ENCODE measurements at places on chromosomes 2 and 18.

GRCh38 chr2:152165780-152166179 lies 9.8 kb downstream of the STAM2 start:
- no peak for DNase-seq

DNA sequence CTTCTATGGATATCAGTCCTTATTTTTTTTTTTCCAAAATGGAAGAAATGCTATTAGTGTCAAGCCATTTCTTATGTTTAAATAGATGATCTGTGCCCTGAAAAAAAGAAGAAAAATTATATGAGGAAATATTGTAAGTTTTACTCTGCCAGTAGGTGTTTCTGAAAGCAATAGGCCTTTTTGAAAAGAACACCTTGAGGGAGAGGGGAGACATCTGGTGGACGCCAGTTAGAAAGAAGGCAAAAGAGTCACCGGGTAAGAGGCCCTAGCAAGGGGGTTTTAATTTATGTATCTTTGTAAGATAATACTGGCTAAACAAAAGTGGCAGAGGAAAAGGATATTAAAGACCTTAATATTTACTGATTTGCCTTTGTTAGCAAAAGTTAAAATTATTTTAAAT lies 56.1 kb downstream of the DYNAP start:
- peak; percentile 11 for DNase-seq

- no peak for DNase-seq
Observed at GRCh38 chr2:47562548-47562947, 159.6 kb downstream of the MSH2 start.

- DNase-seq: no peak
Observed at GRCh38 chr2:224405841-224406370, 4.0 kb upstream of the FAM124B start.

- no peak for DNase-seq
Observed at GRCh38 chr18:68800075-68800474, 2.2 kb downstream of the CCDC102B start.

DNA sequence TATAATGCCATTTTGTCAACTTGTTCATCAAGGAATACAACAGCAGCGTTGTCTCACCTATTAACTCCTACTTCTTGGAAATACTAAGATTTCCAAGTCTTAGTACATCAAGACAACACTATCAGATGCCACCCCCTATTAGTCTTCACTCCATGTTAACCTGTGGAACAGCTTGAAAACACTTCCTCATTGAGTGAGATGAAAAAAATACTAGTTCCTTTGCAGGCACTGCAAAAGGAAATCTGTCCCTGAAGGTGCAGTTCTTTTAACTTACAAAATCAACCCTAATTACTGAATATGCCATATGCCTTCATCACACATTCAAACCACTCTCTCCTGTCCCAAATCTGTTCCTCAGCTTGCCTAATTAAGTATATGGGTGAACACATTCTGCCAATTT lies 4.0 kb downstream of the CWC22 start:
- no peak for DNase-seq

DNA sequence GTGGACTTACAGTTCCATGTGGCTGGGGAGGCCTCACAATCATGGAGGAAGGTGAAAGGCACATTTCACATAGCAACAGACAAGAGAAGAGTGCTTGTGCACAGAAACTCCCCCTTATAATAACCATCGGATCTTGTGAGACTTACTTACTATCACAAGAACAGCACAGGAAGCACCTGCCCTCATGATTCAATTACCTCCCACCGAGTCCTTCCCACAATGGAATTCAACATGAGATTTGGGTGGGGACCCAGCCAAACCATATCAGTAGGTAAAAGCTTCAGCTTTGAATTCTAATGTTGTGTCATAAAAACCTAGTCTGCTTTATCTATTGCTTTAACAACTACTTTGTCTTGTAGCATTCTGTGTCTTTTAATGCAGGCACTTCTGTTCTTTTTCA lies 140.4 kb upstream of the PIK3C3 start:
- DNase-seq: no peak

DNA sequence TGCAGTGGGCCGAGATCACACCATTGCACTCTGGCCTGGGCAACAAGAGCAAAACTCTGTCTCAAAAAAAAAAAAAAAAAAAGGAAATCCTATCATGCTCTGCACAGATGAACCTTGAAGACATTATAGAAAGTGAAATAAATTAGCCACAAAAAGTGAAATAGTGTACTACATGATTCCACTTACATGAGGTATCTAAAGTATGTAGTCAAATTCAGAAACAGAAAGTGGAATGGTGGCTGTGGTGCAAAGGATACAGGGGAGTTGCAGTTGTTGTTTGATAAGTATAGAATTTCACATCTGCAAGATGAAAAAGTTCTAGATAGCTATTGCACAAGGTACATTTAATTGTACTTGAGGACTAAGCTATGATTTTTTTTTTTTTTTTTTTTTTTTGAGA lies 5.2 kb downstream of the ZRANB3 start:
- no peak for DNase-seq

GRCh38 chr2:216950547-216950946 lies 90.7 kb upstream of the TNP1 start:
- no peak for DNase-seq

DNA sequence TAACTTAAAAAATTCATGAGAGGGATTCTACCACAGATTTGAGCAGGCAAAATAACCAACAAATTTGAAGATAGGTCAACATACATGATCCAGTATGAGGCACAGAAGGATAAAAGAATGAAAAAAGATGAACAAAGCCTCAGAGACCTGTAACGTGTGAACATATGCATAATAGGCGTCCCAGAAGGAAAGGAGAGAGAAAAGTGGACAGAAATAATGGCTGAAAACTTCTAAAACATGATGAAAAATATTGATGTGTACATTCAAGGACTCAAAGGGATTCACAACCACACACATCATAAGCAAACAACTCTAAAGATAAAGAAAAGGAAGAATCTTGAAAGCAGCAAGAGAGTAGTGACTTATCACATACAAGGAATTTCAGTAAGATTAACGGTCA lies 100.1 kb upstream of the PARD3B start:
- DNase-seq: no peak

GRCh38 chr2:13240789-13241487 lies 524.2 kb downstream of the TRIB2 start:
- no peak for DNase-seq

DNA sequence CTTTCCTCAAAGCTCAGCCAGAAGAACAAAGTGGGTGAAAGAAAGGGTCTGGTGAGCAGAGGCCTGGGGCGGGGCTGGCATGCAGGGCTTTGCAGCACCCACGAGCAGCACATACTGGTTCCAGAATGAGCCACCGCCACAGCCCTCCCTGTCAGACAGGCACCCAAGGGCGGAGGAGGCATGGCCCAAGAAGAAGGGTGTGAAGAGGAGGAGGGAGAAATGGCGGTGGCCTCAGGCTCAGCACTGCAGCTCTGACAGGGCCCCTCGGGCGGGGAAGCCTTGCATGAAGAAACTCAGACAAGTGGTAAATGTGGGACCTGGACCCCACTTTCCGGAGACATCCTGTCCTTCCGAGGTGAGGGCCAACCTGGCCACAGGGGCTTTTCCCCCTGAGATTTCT lies 15.7 kb downstream of the FAM228A start:
- no peak for DNase-seq

GRCh38 chr2:138997346-138997745 lies 217.2 kb upstream of the NXPH2 start:
- no peak for DNase-seq

DNA sequence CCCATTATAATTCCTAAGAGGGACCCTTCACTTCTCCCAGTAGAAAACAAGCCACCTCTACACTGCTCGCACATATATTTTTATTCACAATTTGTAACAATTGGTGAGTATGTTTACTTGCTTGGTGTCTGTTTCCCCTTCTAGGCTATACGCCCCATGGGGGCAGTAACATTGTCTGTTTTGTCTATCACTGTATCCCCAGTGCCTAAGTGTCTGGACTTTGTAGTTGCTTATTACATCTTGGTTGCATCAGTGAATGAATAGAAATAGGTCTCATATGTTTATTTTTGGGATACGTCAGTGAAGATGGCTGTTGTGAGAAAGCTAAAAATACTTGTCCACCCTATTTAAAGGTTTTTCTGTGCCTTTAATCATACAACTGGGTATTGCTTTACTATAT lies 87.4 kb upstream of the ITGB6 start:
- DNase-seq: peak; percentile 83

DNA sequence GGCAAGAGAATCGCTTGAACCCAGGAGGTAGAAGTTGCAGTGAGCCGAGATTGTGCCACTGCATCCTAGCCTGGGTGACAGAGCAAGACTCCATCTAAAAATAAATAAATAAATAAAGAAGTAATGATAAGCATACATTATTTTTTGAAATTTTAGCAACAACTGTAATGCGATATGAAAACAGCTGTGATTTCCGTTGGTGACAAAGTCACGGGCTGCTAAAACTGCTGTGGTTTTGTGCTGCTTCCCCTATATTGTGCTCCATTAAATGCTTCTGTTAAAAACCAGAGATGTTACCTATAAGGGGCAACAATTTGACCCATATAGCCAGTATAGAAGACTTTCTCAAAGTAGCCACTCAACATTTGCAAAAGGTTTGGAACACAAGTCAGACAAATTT lies 8.3 kb downstream of the TRIM54 start:
- DNase-seq: no peak

- DNase-seq: peak; percentile 98
Observed at GRCh38 chr2:45353879-45354278, 257.2 kb downstream of the SRBD1 start.

DNA sequence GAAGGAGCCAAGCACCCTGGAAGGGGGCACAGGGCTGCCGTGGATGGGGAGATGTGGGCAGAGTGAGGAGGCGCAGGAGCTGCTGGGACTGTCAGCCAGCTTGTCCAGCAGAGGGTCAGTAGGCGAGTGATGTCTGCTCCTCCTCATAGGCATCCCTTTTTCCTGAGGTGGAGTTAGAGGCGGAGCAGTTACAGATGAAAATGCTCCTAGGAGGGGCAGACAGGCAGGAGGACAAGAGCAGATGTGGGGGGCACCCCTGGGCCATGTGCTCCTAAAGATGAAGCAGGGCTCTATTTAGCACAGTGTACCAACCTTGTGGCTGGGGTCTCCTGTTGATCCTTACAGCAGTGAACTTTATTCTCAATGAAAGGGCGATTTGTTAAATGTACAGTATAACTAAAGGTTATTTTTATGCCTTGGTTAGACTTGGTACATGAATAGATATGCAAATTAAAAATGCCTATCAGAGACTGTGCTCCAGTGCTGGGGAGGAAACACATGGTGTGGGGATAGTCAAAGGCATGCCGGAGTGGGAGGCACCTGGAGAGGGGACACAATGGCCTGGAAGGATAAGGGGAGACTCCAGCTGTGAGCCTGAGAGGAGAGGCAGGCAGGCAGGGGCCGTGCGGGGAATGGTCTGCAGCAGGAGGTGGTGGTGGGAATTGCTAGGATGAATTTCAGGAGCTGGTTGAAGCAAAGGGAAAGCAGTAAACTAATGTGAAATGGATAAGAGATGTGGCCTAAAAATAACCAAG lies 175.3 kb downstream of the CLIP4 start:
- DNase-seq: no peak

GRCh38 chr2:230812033-230812432 lies 52.7 kb upstream of the ITM2C start:
- DNase-seq: no peak

GRCh38 chr2:237590272-237591140 lies at the start of gene RAB17:
TSS of gene RAB17 (minus strand) at chr2:237590734. CDS start at chr2:237586154, 4,580 bp downstream.
- peak; percentile 46 for DNase-seq

DNA sequence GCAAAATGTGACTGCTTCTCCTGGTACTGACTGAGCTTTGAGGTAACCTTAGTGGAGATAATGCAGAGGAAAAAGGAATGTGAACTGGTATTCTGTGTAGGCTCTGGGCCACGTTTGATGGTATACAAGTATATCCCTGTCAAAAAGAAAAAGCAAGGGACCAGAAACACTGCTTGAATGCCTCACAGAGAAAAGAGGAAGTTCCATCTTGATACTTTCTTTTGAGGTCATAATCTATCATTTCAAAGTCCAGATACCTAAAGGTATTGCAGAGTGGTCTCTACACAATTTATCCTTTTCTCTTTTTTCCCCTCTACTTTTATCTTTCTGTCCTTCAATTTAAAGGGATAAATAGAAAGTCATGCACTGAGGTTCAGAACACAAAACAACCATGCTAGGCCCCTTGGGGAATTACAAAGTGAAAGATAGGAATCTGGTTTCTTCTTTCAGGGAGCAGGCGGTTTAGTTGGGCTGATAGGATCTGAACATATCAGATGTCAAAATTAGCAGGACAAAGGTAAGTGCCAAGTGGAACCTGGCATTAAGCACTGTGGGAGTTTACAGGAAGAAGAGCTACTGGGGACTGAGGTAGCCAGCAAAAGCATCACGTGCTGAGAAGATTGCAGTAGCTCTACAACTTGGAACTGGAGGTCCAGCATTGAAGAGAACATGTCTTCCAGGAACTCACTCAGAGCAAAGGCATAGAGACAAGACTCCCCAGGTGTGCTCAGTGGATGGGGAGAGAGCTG lies 121.2 kb downstream of the LYPD6 start:
- no peak for DNase-seq

DNA sequence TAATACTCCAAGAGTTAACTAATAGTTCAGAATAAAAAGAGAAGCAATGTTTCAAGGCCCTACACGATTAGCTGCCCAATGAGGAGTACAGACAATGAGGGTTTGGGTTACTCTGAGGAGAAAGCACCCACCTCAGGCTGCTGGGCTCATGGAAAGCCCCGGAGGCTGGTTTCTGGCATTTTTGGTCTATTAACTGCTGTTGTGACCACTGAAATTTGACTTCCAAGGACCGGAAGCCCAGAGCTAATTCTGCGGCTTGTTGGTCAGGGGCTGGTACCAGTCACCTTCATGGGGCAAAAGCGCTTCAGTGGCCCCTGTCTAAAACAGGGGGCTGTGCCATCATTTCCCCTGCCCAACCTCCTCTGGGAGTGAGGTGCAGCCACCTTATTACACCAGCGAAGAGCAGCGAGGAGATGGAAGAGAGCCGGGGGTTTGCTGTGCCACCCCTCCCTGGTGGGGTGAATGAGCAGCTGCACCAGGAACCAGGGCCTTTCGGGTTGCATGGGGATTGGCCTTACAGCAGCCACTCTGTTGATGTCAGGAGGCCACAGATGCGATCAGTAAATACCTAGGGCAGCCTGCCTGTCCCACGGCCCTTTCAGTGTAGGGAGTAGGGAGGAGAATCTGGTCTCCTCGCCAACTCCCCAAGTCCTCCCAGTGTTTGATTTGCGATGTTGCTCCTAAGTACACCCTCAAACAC lies 131.3 kb downstream of the CELF4 start:
- DNase-seq: no peak

- peak; percentile 52 for DNase-seq
Observed at GRCh38 chr2:216596980-216597509, 36.2 kb upstream of the IGFBP2 start.

GRCh38 chr18:70160073-70160678 lies 45.3 kb downstream of the RTTN start:
- DNase-seq: no peak

GRCh38 chr2:54479424-54479823 lies 23.3 kb downstream of the SPTBN1 start:
- DNase-seq: no peak

GRCh38 chr2:130981667-130982066 lies 111.6 kb downstream of the FAM168B start:
- DNase-seq: no peak

DNA sequence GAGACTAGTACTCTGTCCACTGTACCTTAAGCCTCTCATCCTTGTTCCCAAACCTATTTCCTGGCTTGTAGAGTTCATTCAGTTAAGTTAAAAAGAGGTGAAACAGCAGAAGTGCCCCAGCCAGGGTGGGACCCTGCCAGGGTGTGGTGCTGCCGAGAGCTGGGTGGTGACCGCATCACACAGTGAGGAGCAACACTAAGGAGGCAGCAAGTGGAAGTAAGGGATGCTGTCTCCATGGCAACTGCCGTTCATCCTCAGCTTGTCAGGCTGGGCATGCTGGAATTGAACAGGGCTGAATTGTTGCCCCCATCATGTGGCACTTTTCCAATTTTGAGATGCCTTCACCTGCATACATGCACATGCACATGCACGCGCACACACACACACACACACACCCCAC lies 77.0 kb downstream of the VSNL1 start:
- DNase-seq: no peak

All from fibroblast of skin of back (primary cell).